ENCODE measurements at places on chromosomes 5 and 9. TPM values are rescaled to one million over a fixed set of nuclear protein-coding genes. Genes with fewer than 3 reads are reported as not detected.

ISCA1 gene
- total RNA-seq, result 80.4 TPM

DOCK8 gene
- 6.9 TPM for total RNA-seq

AK1 gene
- total RNA-seq, result 109 TPM

SLC6A19 gene
- total RNA-seq, result not detected

GNAQ gene
- 151 TPM for total RNA-seq

All from dorsolateral prefrontal cortex (tissue), 122 donors.